NCI-H2081 (cell line): ENCODE measurements at places on chromosomes 7 and 10.

- no peak for DNase-seq
Observed at GRCh38 chr7:95684505-95684904, 87.8 kb upstream of the DYNC1I1 start.

GRCh38 chr10:71735709-71736569 lies 16.4 kb upstream of the C10orf105 start:
- no peak for DNase-seq

- no peak for DNase-seq
Observed at GRCh38 chr10:23325132-23325531, 19.5 kb downstream of the C10orf67 start.

DNA sequence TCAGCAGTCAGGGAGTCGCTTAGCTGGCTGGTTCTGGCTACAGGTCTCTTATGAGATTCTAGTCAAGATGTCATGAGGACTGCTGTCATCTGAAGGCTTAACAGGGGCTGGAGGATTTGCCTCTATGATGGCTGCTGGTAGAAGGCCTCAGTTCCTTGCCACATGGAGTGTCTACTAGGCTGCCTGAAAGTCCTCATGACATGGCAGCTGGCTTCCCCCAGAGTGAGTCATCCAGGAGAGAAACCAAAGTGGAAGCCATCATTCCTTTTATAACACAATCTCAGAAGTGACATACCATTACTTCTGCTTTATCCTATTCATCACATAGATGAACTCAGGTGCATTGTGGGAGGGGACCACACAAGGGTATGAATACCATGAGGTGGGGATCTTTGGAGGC lies 75.1 kb downstream of the EXOC6 start:
- no peak for DNase-seq

DNA sequence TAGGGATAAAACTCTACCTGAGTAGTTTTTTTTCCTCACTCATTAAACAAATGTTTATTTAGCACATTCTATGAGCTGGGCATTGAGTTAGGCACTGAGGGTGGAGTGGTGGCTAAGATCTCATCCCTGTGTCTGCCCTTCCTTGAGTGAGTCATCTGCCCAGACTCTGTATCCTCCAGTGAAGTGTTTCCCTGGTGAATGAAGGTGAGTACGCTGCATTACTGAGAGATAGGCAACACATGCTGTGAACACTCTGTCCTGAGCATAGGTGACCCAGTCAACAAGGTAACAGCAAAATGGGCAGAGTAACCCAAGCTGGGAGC lies 5.8 kb downstream of the PITX3 start:
- DNase-seq, result no peak

- DNase-seq, result peak; percentile 94
Observed at GRCh38 chr10:624605-625332, 64.7 kb downstream of the DIP2C start.

DNA sequence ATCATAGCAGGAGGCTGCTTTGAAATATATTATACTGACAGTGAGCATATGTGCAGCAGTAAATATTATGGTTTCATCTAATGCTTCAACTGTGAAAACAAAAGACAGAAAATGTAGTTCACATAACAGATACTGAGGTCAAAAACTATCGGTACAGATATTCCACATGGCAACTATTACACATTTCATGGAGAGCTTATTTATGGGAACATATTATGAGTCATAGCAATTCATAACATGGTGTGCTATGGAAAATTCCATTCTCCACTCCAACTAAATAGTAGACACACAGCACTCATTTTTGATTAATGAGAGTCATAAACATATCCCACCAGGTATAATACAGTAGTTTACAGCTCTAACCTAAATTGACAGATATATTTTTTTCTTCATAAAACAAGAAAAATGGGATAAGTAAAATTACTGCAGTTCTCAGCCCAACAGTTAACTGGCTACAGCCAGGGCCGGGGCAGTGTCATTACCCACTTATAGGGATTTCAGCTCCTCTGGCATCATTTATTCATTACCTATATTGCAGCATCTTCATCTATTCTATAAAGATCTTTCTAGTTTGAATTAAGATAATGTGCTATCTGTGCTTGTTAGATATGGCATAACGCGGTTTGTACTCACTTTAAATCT lies 475.6 kb upstream of the KLF6 start:
- DNase-seq, result no peak

GRCh38 chr10:118449521-118449920 lies 107.4 kb upstream of the FAM204A start:
- DNase-seq, result no peak

DNA sequence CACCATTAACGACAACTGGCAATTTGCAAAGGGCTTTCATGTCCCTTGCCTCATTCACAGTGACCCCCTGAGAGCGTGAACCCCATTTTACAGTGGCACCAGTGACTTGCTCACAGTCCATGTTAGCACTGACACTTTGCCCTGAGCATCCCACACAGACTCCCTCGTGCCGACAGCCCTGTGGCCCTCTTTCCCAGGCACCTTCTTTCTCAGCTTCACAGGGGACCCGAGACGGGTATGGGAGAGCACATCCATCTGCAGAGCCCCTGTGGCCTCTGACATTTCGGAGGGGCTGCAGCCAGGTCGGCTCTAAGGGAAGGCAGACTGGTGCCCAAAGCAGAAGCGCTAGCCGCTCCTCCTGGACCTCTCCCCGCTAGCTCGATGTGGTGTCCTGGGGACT lies 10.8 kb downstream of the LOXL4 start:
- DNase-seq, result no peak

DNA sequence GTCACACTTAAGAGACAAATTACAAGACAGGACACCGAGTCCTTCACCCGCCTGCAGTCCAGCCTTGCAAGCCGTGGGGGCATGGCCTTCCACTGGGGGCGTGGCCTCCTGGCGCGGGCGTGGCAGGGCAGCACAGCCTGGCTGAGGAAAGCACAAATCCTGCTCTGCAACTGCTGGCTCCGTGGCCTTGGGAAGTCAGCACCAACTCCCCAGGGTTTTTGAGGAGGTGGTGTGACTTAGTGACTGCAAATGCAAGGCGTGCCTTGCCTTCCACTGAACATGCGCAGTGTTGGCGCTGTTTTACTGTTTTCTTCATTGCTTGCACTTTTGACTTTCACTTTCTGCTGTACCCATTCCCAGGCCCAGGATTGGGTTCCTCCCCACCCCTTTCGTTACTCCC lies 12.9 kb upstream of the BMS1 start:
- no peak for DNase-seq

DNA sequence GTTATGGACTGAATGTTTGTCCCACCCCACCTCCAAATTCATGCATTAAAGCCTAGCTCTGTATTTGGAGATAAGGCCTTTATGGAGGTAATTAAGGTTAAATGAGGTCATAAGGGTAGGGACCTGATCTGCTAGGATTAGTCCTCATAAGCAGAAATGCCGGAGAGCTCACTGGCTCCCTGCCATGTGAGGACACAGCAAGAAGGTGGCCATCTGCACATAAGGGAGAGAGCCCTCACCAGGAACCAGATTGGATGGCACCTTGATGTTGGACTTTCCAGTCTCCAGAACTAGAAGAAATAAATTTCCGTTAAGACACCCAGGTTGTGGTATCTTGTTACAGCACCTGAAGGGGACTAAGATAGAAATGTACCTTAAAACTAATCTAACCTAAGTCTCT lies 816.1 kb upstream of the C7orf33 start:
- no peak for DNase-seq

GRCh38 chr10:27611236-27611635 lies 107.1 kb downstream of the RAB18 start:
- no peak for DNase-seq

GRCh38 chr10:110533149-110533548 lies 34.3 kb upstream of the SMC3 start:
- DNase-seq, result no peak

- DNase-seq, result no peak
Observed at GRCh38 chr7:13778967-13779366, 210.5 kb downstream of the ETV1 start.

- DNase-seq, result no peak
Observed at GRCh38 chr7:1320616-1321240, 88.1 kb downstream of the UNCX start.

DNA sequence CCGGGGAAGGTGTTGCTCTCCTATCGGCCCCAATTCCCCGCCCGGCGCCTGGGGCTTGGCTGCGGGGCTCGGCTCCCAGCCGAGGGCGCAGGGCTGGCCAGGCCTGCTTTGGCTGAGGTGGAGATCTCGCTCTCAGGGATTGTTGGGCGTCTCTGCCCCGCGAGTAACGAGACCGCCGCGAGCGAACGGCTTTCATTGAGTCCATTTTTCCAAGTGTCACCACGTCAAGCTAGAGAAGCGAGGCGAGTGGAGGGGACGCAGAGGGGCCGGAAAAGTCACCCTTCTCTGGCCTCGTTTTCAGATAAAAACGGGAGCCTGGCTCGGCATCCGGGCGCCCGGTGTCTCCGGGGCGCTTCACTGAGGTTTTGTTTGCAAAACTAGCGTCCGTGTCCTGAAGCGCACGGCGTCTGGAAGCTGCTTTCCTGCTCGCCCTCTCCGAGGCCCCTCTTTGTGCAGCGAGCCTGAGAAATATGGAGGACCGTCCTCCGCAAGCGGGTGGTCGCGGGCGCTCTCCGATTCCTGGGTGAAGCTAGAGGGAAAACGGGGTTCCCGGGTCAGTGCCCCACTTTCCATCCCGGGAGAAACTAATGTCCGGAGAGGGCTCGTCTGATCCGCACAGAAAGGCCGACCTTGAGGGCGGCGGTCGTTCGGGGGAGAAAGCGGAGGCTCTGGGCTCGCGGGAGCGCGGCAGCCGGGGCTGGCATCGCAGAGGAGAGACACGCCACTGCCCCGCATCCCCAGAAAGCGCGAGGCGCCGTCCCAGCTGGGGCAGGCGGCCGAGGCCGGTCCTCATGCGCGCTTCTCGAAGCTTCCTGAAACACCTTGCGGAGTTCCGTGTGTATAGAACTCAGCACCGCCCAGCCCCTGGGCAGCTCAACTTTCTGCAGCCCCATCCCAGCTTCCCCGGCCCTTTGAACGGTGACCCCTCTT lies 3.5 kb upstream of the EN2 start:
- no peak for DNase-seq

- no peak for DNase-seq
Observed at GRCh38 chr10:79938728-79939406, 10.0 kb downstream of the SFTPD start.

DNA sequence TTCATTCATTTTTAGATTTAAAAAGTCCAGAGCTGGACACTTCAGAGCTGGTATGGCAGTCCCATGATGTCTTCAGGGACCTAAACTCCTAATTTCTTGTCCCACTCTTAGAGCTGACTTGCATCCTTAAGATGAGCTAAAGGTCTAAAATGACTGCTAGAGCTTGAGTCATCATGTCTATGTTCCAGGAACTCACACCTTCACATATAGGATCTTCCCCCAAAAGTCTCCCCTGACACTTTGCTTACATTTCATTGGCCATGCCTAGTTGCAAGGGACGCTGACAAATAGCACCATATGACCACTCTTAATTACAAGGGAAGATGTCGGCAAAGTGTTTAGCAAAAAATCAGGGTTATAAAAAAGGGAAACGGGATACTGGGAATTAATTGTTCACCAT lies 10.4 kb upstream of the AOAH start:
- DNase-seq, result no peak

DNA sequence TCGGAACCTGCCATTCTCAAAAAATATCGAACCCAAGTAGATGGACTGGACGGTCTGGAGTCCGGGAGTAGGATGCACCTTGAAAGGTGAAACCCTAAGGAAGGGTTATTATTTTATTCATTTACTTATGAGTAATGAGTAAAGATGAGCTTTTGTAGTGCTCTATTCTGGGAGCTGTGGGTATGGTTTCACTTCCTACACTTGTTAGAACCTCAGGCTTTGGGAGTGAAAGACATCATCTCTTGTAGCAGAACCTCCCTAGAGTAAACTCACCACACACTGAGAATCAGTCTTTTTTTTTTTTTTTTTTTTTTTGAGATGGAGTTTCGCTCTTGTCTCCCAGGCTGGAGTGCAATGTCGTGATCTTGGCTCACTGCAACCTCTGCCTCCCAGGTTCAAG lies 389.4 kb upstream of the AUTS2 start:
- DNase-seq, result no peak

DNA sequence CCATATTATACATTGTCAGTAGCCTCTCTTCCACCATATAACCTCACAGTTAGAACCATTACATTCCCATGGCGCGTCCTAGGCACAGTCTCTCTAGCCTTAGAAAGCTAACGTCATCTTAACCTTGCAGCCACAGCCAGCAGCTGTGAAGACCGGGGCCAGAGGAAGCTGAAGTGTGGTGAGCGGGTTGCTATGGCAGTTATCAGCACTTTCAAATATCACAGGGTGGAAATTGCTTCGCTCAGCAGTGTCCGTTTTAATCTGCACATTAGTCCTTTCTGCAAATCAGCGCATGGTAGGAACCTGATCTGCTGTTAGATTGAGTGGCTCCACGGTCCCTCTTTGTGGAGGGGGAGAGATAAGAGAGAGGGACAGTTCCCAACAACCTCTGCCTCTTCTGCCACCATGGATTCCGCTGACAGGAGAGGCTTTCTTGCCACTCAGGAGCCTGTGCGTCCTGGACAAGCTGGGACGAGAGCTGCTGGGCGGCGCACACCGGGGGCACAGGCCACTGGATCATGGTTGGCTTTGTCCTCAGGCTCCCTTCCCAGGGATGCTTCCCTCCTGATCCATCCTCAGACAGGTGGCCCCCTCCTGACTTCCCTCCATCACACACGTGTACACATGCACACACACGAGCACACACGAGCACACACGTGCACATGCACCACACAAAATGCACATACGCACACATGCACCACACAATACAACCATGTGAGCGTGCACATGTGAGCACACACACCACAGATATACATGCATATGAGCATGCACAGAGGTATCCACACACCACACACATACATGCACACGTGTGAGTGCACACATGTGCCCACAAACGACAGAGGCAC lies 93.8 kb downstream of the WDR37 start:
- DNase-seq, result no peak

DNA sequence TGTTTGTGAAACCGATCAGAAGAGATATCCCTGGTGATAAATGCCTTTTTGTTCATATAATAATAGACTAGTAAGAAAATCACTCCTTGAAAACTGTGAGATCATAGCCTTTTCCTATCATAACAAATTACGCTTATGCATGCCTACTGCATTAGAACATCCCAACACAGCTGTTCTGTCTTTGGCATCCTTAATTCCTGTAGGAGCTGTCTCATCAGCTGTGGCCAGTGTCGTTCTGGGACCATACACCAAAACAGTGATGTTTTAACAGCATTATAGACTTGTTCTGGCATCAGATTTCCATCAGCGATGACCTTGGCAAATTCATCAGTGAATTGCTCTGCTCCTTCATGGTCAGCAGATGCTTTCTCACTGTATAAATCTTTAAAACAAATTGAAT lies 423.6 kb upstream of the LRGUK start:
- no peak for DNase-seq

- DNase-seq, result no peak
Observed at GRCh38 chr7:141263508-141263907, 189.6 kb downstream of the TMEM178B start.

DNA sequence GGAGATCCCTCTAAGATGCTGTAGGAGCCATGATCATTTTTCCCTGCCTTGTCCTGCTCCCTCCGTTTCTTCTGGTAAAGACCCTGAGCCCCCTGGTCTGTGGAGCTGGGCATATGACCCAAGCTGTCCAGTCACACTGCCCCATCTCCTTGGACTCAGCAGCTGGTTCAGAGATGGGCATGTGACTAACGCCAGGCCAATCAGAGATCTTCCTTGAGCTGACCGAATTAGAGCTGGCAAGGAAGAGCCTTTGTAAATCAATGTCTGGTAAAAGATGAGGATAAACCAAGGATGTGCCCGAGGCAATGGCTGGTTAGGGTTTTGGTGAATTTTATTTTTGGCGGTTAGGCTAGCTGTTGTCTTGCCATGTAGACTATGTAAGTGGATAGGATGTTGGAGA lies 173.3 kb downstream of the LCOR start:
- DNase-seq, result no peak
